ENCODE measurements at places on chromosomes 7 and 10.

GRCh38 chr7:74482629-74483401 is 29.1 kb downstream of the GTF2IRD1 start:
- DNase-seq = no peak

DNA sequence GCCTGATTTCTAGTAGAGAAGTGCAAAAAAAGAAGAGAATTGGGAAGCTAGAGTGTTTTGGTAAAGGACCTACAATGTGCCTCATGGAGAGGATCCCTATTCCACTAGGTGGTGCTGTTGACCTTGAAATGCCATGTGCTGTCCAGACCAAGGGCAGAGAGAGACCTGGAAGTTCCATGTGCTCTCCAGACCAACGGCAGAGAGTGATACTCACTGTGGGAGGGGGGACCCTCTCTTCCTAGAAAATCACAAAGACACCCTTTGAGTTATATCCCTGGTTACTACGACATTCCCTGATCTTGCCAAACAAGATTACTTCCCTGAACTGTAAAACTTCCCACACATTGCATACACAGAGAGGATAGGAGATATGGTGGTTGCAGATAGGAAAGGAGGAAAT is 212.7 kb upstream of the ZNF804B start:
- DNase-seq = peak; percentile 4

DNA sequence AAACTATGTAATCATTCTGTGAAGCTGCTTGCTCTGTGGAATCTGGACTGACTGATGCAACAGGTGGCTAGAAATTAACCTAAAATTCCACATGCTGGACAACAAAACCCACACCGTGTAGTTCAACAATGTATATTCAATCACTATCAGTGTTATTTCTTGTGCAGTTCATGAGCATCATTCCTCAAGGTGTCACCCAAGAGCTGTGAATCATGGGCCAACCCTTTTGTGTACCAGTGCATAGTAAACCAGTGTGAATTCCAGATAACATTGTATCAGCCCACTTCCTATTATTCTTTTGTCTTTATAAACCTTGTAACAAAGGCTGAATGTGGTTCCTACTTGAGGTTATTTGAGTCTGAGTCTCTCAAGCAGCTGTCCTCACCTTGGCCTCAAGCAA is 905.2 kb upstream of the ZNF722 start:
- no peak for DNase-seq

- no peak for DNase-seq
These were observed 474.0 kb downstream of the GPAM start for GRCh38 chr10:111709603-111710002.

GRCh38 chr7:19554581-19554980 is 154.3 kb downstream of the POLR1F start:
- DNase-seq = no peak

- DNase-seq = no peak
These were observed 314.5 kb downstream of the CAMK1D start for GRCh38 chr10:12663863-12664262.

DNA sequence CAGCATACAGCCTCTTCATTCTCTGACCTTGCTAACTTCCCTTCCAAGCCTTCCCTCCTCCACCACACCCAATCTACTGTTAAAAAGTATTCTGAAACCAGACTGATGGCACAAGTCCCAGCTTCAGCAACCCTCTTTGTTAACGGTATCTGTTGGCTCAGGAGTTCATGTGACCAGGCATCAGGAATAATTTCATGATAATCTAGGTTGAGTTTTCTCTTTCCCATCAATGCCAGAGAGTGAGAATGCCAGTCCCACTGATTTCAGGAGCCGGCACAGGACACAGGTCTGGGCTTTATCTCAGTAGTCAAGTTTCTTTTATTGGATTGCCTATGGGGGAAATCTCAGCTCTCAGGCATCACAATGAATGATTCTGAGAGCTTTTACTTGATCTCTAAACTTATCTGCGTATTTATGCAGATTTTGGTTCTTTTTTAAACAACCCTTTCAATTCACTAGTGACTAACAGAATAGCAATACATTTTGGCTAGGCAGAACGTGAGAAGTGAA is 231.0 kb upstream of the LYZL1 start:
- no peak for DNase-seq

- no peak for DNase-seq
These were observed 336.0 kb upstream of the IGFBP3 start for GRCh38 chr7:46256870-46257661.

DNA sequence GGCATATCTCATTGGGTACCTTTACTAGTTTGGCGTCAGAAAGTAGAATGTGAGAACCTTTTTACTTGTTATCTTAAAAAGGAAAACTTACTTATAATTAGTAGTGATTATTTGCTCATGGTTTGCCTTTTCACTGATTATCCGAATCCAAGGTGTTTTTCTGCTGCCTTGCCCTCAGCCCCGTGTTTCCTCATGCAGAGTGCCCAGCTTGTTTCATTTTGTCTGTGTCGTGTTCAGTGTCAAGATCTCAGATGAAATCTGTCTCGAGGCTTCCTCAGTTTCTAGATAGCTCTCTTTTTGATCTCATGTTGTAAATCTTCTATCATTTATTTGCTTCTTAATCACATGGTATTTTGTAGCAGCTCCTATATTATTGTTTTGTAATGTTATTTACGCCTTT is 30.1 kb downstream of the RPA3 start:
- DNase-seq = no peak

GRCh38 chr7:64559206-64559605 is 3.7 kb downstream of the ZNF680 start:
- no peak for DNase-seq

- no peak for DNase-seq
These were observed 183.3 kb downstream of the JAZF1 start for GRCh38 chr7:27997188-27997707.

GRCh38 chr10:118511711-118512110 is 83.7 kb downstream of the PRLHR start:
- DNase-seq = no peak

DNA sequence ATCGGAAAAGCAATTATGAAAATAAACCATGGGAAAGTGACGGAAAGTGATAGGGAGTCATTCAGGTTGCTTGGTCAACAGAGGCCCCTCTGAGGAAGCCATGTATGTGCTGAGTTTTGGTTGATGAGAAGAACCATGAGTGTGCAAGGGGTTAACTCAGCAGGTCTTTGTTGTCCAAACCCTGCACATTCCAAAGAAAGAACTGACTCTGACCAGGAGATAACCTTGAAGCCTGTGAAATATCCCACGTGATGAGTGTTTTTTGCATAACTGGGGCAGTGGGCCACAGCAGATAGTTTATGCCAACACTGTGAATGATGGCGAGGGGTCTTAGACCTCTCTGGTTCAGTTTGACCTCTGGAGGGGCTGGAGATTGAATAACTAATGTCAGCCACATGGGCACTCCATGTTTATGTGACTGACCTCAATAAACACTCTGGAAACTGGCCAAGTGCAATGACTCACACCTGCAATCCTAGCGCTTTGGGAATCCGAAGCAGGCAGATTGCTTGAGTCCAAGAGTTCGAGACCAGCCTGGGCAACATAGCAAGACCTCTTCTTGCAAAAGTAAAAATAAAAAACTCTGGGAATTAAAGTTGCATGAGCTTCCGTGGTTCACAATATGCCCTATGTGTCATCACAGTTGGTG is 154.0 kb upstream of the FOXK1 start:
- DNase-seq = no peak

DNA sequence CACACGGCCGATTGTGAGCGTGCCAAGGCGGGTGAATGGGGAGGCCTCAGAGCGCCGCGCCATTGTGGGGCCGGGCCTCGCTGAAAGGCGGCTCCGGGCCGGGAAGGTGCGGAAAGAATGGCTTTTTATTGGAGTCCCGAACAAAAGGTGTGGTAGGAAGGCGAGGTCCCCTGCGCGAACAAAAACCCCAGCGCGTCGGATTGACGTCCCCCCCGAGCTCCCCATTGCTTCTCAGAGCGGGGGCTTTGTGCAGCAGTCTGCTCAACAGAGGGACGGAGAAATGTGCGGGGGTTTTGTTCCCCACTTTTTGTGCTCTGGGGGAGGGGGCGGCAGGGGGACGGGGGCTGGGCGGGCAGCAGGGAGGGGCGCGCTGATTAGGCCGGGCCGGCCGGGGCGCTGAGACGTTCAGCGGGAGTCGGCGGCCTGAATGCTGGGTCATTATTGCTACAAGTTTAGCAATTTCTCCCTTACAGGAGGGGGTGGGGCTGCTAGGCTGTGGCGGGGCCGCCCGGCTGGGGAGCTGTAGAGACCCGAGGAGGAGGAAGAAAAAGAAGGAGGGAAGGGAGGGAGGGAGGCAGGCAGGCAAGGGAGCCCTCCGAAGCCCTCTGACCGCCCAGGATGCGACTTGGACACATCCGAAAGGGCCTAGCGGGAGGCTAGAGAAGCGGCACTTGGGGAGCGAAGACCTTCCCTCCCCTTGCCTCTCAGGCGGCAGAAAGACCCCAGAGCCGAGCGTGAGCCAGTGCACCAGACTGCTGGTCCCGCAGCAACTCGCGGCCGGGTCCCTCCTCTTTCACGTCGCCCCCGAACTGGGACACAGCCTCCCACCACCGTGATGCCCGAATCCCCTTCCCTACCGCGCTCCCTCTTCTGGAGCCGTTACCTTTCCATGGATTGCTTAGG is 4.6 kb downstream of the NKX2-3 start:
- DNase-seq = no peak

GRCh38 chr7:70694971-70695794 is 436.8 kb upstream of the GALNT17 start:
- DNase-seq = no peak

GRCh38 chr7:107951172-107951787 is 51.7 kb downstream of the LAMB1 start:
- no peak for DNase-seq

- no peak for DNase-seq
These were observed 20.1 kb upstream of the MDFIC start for GRCh38 chr7:114901771-114902170.

- DNase-seq = no peak
These were observed 37.8 kb downstream of the PTPRN2 start for GRCh38 chr7:158549616-158550393.

- no peak for DNase-seq
These were observed 33.4 kb upstream of the PFKP start for GRCh38 chr10:3033925-3034324.

GRCh38 chr7:1243964-1244416 is 11.3 kb downstream of the UNCX start:
- no peak for DNase-seq

DNA sequence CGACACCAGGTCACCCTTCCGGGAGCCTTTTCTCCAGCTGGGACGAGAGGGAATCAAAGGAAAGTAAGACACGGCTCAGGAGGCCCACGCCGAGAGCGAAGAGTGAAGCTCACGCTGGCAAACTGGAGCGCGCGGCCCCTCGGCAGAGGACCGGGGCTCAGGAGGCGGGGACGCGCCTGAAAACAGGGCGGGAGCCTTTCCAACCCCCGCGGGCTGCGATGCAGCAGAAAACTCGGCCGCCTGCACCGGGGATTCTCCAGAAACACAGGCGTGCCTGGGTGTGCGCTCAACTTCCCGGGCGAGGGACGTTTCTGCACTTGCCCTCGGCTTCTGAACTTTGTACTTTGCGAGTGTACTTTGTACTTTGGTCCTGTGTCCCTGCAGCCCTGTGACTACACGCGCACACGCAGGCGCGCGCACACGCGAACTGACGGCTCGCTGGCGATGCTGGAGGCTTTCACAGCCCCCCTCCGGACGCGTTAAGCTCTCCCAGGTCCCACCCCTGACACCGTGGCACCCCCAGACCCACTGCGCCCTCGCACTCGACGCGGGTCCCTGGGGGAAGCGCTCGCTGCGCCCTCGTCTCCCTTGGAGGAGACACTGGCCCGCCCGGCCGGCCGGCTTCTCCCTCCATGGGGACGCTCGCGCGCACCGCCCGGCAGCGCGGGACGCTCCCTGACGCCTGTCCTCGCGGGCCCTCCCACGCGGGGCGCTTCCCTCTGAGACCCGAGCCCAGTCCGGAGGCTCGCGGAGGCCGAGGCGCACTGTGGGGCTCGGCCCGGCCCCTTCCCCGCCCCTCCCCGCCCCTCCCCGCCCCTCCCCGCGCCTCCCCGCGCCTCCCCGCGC is 588 bp upstream of the PAOX start:
- DNase-seq = peak; percentile 60

DNA sequence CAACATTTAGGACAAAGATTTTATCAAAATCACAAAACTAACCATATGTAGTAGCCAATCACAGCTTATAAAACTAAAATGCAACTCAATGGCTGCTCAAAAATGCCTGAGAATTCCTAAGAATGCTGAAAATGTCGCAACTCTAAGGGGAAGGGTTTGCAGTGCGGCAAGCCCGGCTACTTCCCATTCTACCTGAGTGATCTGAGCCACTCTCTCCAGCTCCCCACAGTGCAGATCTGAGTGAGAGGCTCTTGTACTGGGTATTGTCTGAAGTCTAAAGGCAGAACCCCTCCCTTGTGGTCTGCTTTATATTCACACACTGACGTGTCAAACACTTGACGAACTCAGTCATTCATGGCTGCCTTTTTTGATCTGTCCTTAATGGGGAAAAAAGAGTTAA is 28.9 kb downstream of the RAB11FIP2 start:
- no peak for DNase-seq

DNA sequence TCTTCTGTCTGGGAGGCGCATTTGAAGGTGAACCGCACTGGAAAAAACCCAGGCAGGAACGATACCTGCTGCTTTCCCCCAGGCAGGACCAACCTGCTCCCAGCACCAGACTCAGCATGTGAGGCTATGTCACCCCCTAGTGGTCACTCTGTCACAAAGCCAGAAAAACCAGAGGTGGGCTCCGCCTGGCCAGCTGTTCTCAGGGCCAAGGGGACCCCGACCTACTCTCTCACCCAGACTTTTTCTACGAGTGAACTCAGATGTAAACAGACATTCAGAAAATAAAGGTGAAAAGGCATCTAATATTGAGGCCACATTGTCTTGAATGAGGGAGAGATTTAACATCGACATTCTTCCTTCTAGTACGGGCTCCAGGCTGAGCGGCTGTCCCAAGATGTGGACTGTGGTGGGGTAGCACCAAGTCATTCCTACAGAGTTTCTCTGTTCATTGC is 117.3 kb downstream of the PRKAG2 start:
- peak; percentile 35 for DNase-seq

DNA sequence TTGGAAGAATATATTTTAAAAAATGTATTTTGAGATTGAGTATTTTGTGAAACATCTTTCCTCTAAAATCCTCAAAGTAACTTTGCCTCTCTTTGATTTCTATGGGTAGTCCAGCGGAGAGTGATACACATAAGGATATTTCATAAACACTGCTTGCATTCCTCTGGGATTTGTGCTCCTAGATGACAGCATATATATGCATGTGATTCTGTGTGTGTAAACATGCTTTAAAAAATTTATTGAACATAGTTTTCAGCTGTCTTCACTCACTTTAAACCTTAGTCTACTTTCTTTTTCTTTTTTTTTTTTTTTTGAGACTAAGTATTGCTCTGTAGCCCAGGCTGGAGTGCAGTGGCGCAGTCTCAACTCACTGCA is 84.6 kb downstream of the KAT6B start:
- no peak for DNase-seq

GRCh38 chr10:21161647-21162046 is 264.5 kb upstream of the NEBL start:
- DNase-seq = no peak

DNA sequence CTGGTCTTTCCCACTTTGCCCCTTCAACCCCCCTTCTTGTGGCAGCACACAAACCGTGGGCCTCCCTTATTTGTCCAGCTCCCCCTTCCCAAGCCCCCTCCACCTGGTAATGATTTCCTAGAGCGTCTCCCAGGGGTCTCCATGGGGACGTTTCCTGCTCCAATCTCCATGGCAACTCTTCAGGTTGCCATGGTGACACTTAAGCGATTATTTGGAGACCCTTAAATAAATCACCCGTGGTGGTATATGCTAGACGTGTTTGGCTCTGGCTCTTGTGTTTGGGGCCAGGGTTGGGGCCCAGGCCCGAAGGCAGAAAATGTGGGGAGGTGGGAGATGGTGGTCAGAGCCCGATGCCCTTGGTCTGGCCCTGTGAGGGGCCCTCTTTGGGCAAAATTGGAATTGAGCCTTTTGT is 41.1 kb upstream of the DLG5 start:
- DNase-seq = no peak

- no peak for DNase-seq
These were observed 1039.5 kb upstream of the SORCS1 start for GRCh38 chr10:108203905-108204527.

Measured in T-helper 1 cell (primary cell).